ENCODE measurements at places on chromosomes 16 and 17.

GRCh38 chr17:31591924-31592323, 200.4 kb downstream of the RAB11FIP4 start:
- no peak for DNase-seq

GRCh38 chr17:17401271-17401781, 75.5 kb upstream of the MED9 start:
- DNase-seq: no peak

DNA sequence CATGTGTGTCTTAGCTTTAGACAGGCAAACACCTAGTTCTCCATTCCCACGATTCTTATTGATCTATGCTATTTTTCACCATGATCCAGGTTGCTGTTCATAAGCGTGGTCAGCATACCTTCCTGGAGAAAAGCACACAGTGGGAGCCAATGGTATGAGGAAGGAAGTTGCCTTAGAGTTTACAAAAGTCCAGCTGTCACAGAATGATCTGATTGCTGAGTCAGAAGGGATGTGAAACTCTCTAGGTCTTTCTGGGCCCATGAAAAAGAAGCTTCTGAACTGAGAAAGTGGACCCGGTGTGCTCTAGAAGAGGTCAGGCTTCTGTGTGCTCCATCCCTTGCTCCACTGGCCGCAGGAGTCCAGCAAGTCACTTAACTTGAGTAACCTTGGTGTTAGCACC, 71.0 kb upstream of the CCL1 start:
- no peak for DNase-seq

DNA sequence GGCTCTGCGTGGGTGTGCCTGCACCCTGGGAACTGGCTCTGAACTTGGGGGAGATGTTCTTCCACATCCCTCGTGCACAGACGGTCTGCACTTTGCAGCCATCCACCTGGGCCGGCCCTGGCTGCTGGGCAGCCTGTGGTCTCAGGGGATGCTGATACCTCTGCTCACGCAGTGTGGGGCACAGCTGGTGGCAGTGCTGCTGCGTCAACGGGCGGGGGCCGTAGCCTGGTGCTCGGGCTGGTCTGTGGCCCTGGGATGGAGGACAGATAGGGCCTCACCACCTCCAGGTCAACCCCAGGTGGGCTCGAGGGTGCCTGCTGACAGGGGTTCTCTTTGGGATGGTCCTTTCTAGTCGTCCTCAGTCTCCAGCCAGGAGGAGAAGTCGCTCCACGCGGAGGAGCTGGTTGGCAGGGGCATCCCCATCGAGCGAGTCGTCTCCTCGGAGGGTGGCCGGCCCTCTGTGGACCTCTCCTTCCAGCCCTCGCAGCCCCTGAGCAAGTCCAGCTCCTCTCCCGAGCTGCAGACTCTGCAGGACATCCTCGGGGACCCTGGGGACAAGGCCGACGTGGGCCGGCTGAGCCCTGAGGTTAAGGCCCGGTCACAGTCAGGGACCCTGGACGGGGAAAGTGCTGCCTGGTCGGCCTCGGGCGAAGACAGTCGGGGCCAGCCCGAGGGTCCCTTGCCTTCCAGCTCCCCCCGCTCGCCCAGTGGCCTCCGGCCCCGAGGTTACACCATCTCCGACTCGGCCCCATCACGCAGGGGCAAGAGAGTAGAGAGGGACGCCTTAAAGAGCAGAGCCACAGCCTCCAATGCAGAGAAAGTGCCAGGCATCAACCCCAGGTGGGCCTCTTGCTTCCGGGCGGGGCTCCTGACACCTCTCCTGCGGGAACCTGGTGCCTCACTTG, 36.3 kb downstream of the TSC2 start:
- DNase-seq: no peak

GRCh38 chr16:67678354-67679023, 11.9 kb downstream of the C16orf86 start:
- DNase-seq: no peak

DNA sequence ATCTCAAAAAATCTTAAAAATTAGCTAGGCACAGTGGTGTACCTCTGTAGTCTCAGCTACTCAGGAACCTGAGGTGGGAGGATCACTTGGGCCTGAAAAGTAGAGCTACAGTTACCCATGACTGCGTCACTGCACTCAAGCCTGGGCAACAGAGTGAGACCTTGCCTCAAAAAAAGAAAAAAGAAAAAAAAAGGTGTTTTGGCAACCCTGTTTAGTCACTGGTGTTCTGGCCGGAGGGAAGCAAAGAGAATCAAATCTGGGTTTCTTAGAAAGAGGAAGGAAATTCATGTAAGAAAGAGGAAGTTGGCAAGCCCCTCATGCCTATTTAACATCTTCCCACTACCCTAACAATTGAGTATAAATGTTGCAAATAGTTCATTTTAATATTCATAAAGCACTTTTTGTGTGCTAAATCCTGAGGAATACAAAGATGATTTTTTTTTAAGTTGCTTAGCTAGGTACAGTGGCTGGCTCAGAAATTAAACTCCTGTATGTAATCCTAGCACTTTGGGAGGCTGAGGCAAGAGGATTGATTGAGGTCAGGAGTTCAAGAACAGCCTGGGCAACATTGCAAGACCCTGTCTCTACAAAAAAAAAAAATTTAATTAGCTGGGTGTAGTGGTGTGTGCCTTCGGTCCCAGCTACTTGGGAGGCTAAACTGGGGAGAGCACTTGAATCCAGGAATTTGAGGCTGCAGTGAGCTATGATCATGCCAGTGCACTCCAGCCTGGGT, 6.5 kb upstream of the USP32 start:
- DNase-seq: no peak

- DNase-seq: no peak
Measured at GRCh38 chr17:5591966-5592365, 7.7 kb upstream of the NLRP1 start.

DNA sequence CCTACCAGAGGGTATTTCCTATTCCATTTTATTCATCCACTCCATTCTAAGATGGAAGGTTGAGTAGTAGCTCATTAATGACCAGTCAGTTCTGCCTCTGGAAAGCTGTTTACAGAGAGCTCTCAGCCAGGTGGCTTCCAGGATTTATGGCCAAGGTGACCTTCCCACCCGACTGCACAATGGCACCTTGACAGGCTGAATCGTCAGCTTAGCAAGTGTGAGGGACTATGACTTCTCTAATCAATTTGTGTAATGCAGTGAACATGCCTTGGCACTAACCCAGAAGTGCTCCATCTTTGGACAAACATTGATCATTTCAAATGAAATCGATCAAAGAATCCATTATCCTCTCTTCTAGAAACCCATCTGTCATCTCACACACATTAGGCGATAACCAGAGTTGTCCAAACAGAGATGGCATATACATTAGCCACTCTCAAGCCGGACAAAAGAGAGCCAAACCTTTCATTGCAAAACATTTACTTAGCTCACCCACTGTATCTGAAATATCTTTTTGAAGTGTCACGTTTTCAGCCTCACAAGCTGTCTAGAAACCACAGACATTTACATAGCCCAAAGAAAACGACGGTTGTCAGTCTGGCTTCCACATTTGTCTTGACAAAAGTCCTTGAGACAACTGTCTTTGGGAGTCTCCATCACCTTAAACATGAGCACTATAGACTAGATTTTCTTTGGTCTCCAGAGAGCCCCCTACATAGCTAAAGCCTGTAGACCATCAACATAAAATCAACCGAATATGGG, 35.6 kb downstream of the CLEC3A start:
- DNase-seq: no peak

GRCh38 chr16:83068686-83069085, 441.9 kb downstream of the CDH13 start:
- DNase-seq: no peak

DNA sequence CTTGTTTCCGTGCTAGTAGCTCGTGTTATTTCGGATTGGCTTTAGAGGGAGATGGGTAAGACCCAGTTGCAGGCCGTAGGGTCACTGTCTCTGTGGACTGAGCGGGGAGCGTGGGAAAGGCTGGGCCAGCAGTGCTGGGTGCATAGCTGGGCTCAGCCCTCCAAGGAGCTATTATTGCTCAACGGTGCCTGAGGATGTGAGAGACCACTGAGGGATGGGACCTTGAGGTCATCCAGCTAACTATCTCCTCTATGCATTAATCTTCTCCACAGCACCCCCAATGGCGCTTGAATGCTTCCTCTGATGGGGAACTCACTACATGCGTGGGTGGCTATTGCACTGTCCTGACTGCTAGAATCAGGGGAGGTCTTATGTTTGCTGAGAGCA, 126.1 kb upstream of the FOXF1 start:
- no peak for DNase-seq

DNA sequence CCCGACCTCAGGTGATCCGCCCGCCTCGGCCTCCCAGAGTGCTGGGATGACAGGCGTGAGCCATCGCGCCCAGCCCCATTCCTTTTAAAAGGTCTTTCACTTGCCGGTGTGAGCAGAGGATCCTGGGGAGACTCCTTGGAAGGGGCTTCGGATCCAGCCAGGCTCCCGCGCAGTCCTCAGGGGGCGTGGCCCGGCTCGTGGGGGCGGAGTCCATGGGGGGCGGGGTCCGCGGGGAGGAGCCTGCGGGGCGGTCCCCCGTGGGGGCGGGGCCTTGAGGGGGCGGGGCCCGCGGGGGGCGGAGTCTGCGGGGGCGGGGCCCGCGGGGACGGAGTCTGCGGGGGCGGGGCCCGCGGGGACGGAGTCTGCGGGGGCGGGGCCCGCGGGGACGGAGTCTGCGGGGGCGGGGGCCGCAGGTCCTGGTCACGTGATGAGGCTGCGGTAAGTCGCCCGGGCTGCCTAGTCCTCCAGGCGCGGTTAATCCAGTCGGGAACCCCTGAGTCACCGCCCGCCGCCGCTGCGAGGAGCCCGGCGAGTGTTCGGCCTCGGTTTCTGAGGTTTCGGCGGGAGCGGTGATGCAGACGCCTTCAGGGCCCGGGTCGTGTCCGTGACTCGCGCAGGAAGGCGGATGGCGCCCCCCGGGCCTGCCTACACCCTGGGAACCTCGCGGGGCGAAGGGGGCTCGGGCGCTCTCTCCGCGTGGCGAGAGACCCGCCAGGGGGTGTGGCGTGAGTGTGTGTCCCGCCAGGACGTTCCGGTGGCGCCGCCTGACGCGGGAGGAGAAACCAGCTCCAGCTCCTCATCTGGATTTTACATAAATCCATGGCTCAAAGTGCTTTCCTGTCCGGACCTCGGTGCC, 23.6 kb upstream of the ABR start:
- peak; percentile 31 for DNase-seq
